ENCODE measurements at places on chromosomes 16 and 17. TPM values are rescaled to one million over a fixed set of nuclear protein-coding genes. Genes with fewer than 3 reads are reported as not detected.

DNA sequence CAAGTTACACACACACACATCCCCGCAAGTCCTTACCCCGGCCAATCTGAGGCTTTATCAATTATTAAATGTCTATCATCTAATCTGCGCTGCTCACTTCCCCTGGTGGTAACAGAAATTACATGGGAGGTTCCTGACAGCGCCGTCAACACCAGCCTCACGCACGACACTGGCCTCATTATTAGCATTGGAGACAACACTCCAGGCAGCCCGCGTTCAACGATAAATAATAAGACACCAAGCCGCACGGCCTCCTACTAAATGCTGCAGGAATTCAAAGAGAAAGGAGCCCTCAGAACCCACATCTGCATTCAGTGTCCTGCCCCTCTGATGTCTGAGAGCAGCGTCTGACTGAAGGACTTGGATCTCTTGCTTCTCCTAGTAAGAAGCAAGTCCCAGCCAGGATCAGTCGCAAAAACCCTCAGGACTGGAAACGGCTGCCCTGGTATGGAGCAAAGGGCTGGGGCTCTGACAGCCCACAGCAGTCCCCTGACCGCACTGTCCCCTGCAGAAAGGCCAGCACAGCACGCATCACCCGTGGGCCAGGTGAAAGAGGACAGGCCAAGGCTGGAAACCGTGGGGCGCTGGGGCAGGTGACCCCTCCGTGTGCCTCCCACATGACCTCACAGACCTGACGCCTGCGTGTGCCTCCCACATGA, 7.6 kb upstream of the RPH3AL start:
- DNase-seq, result peak; percentile 19

GRCh38 chr17:41784207-41784744, 2.2 kb downstream of the JUP start:
- peak; percentile 78 for DNase-seq

GRCh38 chr17:67093348-67093747, 49.0 kb downstream of the CACNG1 start:
- DNase-seq, result no peak

DNA sequence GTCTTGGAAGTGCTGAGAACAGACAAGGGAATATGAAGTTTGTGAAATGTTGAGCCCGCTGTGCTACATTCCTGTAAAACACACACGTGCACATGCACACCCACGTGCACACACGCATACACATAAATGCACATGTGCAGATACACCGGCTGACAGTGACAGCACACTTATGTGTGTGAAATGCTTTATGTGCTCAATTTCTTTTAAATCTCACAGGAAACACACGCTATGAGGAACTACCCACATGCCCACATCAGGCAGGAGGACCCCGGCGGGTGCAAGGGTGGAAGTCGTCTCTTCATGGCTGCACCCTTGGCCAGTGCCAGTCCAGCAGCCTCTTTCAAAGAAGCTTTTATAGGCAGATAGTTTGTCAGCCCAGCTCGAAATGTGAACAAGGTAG, 561 bp upstream of the WFDC1 start:
- DNase-seq, result no peak

- DNase-seq, result no peak
Measured at GRCh38 chr16:49980166-49980565, 44.9 kb upstream of the CNEP1R1 start.

GRCh38 chr16:27110524-27110896, 43.8 kb downstream of the C16orf82 start:
- DNase-seq, result peak; percentile 48

DNA sequence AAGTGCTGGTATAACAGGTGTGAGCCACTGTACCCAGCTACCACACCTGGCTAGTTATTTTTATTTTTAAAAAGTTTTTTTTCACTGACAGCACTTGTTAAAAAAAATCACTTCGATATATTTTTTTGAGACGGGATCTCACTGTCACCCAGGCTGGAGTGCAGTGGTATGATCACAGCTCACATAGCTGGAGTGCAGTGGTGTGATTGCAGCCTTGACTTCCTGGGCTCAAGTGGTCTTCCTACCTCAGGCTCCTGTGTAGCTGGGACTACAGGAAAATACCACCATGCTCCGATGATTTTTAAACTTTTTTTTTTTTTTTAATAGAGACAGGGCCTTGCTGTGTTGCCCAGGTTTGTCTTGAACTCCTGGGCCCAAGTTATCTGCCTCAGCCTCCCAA, 12.9 kb downstream of the NBR1 start:
- no peak for DNase-seq

The SEPTIN12 gene
- not detected for total RNA-seq
